ENCODE measurements at places on chromosomes 2 and 18. TPM values are rescaled to one million over a fixed set of nuclear protein-coding genes. Genes with fewer than 3 reads are reported as not detected.

The RAB6C gene
- total RNA-seq: not detected

The RRM2 gene
- total RNA-seq: 2.6 TPM

GRCh38 chr2:191215230-191215629 lies 30.0 kb upstream of the MYO1B start:
- no peak for DNase-seq

DNA sequence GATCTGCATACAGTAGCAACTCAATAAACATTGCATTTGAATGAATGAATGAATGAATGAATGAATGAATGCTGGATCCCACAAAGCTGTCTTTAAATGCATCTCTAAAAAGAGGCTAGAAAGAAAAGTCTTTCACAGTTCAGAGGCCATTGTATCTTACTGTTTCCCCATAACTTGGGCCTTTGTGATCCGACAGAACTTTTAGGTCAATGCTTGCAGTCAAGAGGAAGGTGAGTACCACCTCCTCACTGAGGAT lies 119.9 kb upstream of the COPS8 start:
- no peak for DNase-seq

The CNDP1 gene
- not detected for total RNA-seq

DNA sequence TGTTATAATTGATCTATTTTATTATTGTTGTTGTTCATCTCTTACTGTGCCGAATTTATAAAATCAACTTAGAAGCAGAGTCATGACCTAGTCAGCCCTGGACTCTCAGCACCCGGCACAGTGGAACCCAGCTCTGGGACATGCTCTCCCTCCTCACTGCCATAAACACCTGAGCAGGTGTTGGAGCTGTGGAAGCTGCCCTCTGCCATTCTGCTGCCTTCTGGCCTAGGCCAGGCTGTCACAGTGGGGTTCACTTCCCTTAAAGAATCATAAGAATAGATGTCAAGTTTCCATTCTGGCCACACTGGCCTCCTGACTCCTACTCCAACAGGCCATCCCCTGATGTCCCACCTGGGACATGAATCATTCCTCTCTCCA lies 192.2 kb downstream of the ZFP36L2 start:
- DNase-seq: no peak

DNA sequence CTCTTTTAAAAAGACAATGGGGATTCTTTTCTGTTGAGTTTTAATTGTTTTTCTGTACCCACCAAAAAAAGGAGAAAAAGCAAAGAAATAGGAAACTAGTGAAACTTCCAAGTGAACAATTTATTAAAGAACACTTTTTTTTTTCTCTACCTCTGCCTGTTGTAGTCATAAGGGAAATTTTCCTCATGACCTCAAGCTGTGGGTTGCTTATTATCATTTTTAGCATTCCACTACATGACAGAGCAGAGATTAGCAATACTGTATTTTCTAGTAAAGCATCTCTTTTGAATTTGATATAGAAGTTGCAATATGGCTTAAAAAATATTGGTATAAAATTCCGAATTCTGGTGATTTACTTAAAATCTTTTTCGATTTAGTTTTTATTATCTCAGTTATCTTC lies 87.9 kb upstream of the LRRTM1 start:
- no peak for DNase-seq

The NOSTRIN gene
- total RNA-seq: 22.0 TPM

DNA sequence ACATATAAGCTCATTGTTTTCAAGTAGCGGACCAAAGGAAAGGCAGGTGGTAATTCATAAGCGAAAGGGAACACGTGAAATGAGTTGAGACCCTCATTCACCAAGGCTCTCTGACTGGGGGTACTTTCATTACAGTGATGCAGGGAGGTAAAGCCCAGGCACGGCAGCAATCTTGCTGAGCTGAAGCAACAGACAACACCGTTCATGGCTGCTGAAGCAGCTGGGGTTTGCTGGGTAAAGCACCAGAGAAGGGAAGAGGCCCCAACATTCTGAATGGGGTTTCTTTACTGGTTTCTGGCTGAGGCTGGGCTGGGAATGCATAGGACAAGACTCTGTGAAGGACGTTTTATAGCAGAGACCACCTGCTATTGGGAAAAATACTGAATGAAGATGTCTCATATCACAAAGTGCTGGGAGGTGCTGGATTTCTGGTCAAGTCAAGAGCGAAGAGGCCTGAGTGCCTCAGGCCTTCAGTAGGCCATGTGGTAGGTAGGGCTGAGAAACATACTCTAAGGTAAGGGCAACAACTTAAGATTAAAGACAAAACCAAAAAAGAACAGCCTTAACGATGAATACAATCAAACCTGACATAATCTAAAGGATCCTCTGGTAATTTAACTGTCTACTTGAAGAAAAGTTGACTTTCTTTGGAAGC lies 324.7 kb upstream of the PIK3C3 start:
- no peak for DNase-seq

- DNase-seq: no peak
These were observed 49.8 kb downstream of the LYPD6 start for GRCh38 chr2:149380205-149380604.

DNA sequence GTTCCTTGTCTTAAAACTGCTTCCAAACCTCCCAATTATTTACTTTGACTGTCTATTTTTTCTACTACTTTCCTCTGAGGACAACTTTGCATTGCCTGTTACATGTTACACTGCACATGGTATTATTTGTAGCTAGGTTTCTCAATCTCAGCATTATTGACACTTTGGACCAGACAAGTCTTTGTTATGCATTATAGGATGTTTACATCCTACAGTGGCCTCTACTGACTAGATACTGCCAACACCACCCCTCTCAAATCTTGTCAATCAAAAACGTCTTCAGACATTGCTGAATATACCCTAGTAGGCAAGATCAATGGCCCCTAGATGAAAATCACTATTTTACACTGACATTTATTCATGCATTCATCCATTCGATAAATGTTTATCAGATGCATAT lies 129.6 kb upstream of the DNAJC10 start:
- DNase-seq: no peak

GRCh38 chr18:55387139-55387984 lies 200.6 kb downstream of the TCF4 start:
- DNase-seq: peak; percentile 67

DNA sequence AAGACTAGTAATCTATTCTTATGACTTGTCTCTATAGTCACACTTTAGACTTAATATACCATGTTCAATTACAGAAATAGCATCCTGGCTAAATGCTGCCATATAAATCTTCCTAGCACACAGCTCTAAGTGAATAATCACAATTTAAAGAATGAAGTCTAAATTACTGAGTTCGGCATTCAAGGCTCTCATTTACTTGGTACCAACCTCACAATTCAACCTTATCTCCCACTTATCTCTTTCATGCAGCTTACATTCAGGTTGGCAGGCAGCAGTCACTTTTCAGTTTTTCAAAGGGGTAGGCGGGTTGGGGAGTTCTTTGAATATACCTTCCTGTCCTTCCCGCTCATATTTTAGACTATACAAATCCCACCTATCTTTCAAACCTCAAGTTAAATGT lies 1.5 kb downstream of the MMADHC start:
- no peak for DNase-seq

The SEPTIN10 gene
- total RNA-seq: 47.3 TPM

GRCh38 chr2:31380243-31380642 lies 34.3 kb downstream of the XDH start:
- no peak for DNase-seq

DNA sequence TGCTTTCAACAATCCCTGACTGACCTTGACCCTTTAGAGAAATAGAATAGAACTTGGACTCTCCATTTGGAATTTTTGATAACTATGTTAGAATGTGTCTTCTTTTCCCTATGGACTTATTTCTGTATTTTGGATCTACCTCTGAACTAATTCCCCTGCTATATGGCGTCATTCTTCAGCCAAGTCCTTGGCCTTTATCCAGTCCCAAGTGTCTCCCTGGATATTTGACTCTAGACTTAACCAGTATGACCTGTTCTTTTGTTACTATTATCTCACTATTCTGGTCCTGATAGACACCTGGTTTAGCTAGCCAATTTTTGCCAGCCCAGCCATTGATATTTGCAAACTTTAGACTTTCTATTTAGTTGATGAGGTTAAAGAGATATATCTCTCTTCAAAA lies 186.8 kb downstream of the KCNS3 start:
- no peak for DNase-seq

GRCh38 chr2:150994076-150994475 lies 267.6 kb downstream of the RBM43 start:
- no peak for DNase-seq

The PCARE gene
- total RNA-seq: not detected

The ALPG gene
- total RNA-seq: not detected

GRCh38 chr2:233261819-233262555 lies 10.5 kb downstream of the ATG16L1 start:
- DNase-seq: no peak

DNA sequence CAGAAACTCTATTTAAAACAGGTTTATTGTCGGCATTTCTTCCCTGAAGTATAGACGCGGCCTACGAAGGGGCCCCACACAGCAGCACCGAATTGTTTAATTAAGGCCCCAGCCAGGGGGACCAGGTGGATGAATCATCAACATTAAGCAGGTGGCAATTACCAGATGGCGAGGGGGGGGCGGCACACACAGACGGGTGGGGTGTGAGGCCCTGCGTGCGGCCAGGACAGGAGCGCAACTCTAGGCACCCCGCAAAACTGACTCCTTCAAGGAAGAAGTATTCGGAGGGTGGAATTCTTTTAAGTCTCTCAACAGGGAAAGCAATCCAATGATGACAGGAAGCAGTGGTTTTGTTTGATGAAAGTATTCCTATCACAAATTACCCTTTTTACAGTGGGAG lies 830.4 kb downstream of the GALR1 start:
- no peak for DNase-seq

DNA sequence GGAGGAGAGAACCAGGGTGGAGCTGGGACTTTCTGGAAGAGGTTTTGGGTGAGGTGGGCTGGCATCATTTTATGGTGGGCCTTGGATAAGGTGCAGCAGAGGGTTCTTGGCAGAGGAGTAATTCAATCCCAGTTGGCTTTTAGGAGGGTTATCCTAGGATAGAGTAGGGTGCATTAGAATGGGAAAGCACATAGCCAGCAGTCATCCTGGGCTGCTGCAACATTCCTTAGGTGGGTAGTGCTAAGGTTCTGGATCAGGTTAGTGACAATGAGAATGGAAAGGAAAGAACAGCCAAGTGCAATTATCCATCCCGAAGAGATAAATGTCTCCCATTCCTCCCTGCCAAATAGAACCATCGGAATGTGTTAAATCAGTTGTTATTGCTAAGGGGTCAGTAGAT lies 157.3 kb upstream of the SPRED2 start:
- no peak for DNase-seq

- DNase-seq: no peak
These were observed 5.9 kb downstream of the SCYGR3 start for GRCh38 chr2:227608561-227609338.

The CLIP4 gene
- 24.2 TPM for total RNA-seq

- peak; percentile 69 for DNase-seq
These were observed 1.3 kb downstream of the RASGRP3 start for GRCh38 chr2:33477473-33478468.

GRCh38 chr2:47666332-47666731 lies 116.6 kb upstream of the MSH6 start:
- DNase-seq: no peak

- DNase-seq: no peak
These were observed 21.9 kb upstream of the MTERF4 start for GRCh38 chr2:241123816-241124536.

GRCh38 chr18:22032392-22032961 lies 136.9 kb upstream of the GATA6 start:
- DNase-seq: no peak

- DNase-seq: no peak
These were observed 225.5 kb downstream of the DOK6 start for GRCh38 chr18:69626171-69626570.

The TBR1 gene
- not detected for total RNA-seq

DNA sequence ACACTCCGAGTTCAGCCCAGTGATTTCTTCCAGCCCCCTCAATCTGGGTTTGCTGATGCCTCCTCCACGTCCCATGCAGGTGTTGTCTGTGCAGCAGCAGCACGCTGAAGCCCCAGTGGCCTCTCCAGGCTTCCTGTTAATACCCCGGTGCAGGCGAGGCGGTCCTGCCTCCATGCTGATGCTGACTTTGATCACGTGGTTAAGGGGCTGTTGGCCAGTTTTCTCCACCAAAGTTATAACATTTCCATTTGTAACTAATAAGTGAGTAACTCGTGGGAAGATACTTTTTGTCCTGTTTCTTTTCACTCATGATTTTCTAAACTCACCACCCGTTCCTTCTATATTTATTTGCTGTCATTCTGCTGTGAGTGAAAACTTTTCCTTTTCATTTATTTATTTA lies 42.5 kb upstream of the TMEM18 start:
- DNase-seq: no peak

The HOXD1 gene
- total RNA-seq: 0.37 TPM

GRCh38 chr18:26335571-26336487 lies 109.6 kb downstream of the TAF4B start:
- no peak for DNase-seq

The SERPINB11 gene
- not detected for total RNA-seq

GRCh38 chr2:27074738-27075565 lies 3.5 kb upstream of the EMILIN1 start:
- no peak for DNase-seq

DNA sequence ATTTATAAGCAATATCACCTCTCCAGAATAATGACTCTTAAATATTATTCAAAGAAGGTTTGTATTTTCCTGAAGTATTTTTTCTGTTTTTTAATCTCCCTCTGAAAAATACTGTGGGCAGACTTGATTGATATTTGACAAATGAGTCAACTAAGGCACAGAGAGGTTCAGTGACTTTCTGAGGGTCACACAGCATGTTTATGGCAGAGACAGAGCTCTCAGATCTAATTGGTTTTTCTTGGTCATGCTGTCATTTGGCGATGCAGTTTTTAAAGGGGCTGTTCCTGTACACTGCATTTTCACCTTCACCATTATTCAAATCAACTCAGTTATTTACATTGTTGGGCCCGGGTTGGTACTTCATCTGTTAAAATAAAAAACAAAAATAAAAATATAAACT lies 264.3 kb downstream of the LRRTM1 start:
- no peak for DNase-seq

The DYNAP gene
- total RNA-seq: not detected

- DNase-seq: no peak
These were observed 181.3 kb upstream of the HAAO start for GRCh38 chr2:42973726-42974125.

DNA sequence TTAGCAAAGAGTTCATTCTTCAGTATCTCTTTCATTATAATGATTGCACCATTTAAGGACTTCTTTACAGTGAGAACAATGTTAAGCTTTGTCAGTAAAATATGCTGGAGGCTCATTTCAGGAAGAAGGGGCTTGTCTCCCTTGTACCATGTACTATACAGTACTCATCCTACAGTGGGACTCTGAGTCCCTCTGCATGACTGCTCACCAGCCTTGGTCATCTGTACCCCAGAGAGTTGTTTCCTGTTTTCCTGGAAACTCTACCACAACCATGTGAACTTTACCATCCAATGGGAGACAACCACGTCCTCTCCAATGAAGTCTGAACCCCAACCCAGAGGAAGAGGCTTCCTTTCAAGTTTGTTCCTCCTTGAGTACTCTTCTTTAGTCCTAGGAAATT lies 1171.1 kb upstream of the CRIM1 start:
- DNase-seq: no peak

GRCh38 chr18:48913201-48913600 lies 37.6 kb downstream of the SMAD7 start:
- DNase-seq: no peak

The IFIH1 gene
- total RNA-seq: 9.7 TPM

- DNase-seq: no peak
These were observed 725.8 kb downstream of the BCL11A start for GRCh38 chr2:59827677-59828076.

- DNase-seq: no peak
These were observed 24.9 kb downstream of the PECR start for GRCh38 chr2:216056739-216057138.

The LYG1 gene
- total RNA-seq: 0.67 TPM

All from adrenal gland (tissue), 19 donors.